ENCODE measurements at places on chromosomes 12 and 14.
A peak's percentile ranks its signal among the peaks of the same experiment; 100 is the strongest.

GRCh38 chr14:105014032-105014431 lies 6.9 kb downstream of the CDCA4 start:
- DNase-seq = no peak

GRCh38 chr12:12474471-12474928 lies 88.2 kb downstream of the DUSP16 start:
- no peak for DNase-seq

DNA sequence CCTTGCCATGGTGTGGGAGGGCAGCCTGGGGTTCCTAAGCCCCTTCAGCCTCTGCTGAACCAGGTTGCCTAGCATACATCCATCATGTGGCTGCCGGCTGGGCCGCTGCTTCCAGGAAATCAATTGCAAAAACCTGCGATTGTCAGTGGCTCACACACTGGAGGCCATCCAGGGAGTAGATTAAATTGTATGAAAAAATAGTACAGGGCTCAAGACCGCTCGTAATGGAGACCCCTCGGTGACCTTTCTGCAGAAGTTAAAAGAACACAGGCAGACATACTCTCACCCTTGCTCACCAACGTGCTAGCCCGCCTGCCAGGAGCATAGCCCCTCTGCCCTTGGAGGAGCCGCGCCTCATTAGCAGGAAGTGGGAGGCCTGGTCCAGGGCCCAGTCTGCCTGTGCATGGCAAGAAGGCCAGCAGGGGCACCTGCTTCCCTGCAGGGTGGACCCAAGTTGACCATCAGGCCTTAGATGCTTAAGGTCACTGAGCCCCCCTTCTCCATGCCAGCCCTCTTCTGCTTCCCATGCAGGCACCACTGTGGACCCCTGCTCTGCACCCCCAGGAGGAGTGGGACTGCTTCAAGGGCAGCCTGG lies 31.4 kb upstream of the CIPC start:
- no peak for DNase-seq

GRCh38 chr12:54486173-54486867 lies 11.2 kb upstream of the NCKAP1L start:
- DNase-seq = no peak

GRCh38 chr14:25122211-25122610 lies 72.3 kb upstream of the STXBP6 start:
- DNase-seq = no peak

DNA sequence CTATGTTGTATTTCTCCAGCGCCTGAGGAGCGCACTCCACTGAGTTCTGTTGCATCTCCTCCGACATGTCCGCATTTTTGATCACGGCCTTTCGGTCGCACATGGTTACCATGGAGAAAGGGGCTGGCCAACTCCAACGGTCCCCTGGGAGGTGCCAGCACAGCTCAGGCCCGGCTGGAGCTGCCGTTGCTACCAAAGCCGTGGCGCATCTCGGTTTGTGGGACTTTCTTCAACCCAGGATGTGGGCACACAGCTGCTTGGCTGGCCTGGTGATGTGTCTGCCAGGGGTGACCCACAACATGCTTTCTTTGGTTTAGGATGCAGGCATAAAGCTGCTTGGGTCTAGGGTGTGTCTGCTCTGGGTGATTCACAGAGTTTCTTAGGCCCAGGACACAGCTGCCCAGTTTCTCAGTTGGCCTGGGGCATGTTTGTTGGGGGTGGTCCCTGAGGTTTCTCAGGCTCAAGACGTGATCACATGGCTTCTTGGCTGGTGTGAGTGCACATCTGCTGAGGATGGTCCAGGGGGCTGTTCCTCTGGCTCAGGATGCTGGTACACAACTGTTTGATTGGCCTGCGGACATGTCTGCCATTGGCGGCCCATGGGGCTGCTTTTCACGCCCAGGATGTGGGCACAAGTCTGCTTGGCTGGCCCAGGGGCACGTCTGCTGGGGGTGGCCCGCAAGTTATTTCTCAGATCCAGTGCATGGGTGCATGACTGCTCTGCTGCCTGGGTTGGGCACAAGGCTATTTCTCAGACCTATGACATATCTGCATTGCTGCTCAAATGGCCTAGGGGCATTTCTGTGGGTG lies 25.9 kb upstream of the GTF2A1 start:
- DNase-seq = no peak

DNA sequence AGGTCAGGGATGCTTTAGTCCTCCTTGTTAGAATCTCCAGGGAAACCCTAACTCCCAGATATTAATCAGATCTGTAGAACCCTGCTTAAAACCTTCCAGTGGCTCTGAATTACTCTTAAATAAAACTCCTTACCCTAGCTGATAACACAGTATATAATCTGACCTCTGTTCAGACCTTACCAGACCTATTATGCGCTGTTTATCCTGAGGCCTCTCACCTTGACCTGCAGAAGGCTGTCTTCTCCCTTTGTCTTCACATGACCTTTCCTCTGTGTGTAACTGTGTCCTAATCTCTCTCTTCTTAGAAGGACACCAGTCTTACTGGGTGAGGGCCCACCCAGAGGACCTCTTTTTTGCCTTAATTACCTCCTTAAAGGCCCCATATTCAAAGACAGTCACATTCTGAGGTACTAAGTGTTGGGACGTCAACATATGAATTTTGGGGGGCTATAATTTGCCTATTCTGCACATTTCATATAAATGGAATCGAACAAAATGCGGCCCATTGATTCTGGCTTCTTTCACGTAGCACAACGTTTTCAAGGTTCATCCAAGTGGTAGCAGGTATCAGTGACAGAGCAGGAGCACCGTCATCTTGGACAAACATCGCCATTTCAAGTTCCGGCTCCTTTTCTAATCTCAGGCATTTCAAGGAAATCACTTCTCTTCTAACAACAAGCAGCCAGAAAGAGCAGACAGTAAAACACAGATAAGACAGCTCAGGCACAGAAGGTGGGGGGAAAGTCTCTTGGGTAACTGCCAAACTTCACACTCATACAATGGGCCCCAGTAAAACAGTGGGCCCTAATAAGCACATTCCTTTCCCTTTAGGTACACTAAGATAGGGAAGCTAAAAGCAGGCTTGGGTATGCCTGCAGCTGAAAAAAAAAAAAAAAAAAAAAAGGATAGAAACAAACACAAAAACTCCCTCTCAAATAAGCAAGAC lies 200.2 kb upstream of the NUDT4 start:
- no peak for DNase-seq

DNA sequence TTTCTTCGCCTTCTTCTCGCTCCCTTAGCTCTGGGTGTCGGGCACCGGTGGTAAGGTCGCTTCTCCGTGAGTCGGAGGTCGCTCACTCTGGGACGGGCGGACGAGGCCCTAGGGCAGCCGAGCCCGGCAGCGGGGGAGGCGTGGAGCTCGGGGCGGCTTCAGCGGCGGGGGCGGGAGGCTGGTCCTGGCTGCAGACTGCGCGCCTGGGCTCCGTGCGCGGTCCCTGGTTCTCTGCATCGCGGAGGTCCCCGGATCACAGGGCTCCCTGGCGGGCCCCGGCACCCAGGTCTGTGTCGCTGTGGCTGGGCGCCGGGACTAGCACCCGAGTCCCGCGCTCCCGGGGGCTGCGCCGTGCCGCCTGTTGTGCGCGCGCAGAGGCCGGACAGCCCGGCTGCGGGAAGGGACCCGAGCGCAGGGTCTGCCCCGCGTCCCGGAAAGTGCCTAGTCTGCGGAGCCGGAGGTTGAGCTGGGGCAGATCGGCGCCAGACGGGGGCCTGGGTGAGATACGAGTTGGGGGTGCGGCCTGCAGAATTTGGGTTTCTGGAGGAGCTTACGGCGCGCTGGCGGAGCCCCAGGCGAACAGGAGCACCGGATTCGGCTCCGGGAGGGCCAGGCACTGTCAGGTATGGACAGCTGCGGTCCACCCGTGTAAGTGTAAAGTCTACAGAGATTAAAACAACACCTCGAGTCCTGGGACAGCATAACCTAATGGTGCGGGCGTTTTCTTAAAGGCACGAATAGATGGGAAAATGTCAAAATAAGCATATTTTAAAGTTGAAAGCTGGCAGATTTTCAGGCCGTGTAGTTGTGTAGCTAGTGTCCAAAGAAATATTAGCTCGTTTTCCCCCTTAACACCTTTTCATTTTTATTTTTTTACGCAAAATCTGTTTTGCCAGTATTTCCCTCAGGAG lies 713 bp downstream of the FRMD6 start:
- DNase-seq = no peak

DNA sequence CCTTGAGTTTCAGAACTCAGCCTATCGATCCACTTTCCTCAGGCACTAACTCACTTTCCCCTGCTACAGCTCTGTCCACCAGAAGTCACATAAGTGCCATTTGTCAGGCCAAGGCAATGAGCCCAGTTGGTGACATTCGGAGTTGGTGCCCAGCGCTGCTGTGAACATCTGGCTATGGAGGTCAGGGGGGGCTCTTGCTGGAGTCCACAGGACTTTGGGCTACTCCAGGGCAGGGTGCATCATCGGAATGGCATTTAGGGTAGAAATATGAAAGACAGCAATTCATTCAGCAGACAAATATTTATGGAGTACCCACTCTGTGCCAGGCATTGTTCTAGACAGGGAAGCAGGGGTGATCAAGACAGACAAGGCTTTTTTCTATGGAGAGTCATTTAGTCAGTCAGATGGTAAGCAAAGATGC lies 1.5 kb upstream of the PPP1CC start:
- DNase-seq = no peak

GRCh38 chr12:44158746-44159145 lies 322.9 kb downstream of the TMEM117 start:
- no peak for DNase-seq

DNA sequence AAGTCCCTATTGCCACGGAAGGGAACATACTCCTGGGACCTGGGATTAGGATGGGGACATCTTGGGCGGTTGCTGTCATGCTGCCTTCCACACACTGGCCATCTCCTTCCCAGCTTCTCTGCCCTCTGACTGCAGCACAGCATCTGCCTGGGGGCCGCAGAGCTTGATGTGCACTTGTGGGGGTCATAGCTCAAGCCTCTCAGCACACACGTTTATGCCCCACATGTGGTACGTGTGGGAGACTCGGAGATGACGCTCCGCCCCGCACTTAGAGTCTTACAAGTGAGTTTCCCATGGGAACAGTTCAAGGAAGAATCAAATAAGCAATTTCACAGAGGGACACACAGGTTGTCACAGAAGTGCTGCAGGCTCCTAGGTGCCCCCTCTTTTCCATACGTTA lies 8.6 kb downstream of the ACADS start:
- DNase-seq = no peak

GRCh38 chr12:96255077-96255476 lies 60.9 kb downstream of the ELK3 start:
- peak; percentile 61 for DNase-seq

DNA sequence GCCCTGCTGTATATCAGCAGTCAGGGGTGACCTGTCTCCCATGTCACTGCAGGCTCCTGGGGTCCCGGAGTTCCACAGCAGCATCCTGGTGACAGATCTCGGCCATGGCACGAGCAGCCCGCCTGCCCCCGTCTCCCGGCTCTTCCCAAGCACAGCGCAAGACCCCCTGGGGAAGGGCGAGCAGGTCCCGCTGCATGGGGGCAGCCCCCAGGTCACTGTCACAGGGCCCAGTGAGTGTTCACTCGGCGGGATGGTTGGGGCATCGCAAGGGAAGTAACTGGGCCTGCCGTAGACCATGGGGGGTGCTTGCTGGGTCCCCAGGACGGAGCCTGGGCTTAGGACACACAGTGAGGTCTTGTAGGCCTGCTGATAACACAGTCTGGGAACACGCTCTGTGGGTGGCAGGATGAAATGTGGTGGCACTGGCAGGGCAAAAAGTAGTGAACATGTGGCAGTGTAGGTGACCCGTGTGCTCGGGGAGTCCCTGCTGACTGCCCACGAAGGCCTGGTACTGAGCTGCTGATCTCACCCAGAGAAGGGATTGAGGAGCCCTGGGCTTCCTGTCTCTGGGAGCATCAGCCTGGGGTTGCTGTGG lies 38.5 kb downstream of the IL31 start:
- no peak for DNase-seq

DNA sequence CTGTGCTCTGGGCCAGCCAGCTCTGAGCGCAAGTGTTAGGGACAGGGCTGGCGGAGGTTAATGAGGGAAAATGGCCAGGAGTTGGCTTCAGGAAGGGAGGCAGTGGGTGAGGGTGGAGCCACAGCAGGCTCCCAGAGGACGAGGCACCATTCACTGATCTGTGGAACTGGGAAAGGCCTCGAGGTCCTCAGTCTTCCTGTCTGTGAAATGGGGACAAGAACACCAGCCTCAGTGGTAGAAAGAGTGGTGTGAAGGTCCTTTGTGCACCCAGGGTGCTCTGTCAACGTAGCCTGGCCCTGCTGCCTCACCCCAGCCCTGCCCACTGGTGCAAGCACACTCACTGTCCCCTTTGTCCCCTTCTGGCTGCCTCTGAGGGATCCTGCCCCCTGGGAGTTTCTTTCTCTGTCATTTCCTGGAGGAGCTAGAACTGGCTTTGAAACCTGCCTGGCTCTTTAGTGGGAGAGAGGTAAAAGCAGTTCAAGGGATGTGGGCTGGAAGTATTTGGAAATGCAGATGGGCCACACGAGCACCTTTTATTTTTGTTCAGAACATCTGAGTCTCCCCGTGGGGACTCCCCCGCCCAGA lies 25.0 kb downstream of the SYNDIG1L start:
- no peak for DNase-seq

- no peak for DNase-seq
These were observed 7.7 kb upstream of the PPTC7 start for GRCh38 chr12:110590806-110591326.

Data from left lung (tissue), 14 donors.